ENCODE measurements at places on chromosomes 4 and X.

DNA sequence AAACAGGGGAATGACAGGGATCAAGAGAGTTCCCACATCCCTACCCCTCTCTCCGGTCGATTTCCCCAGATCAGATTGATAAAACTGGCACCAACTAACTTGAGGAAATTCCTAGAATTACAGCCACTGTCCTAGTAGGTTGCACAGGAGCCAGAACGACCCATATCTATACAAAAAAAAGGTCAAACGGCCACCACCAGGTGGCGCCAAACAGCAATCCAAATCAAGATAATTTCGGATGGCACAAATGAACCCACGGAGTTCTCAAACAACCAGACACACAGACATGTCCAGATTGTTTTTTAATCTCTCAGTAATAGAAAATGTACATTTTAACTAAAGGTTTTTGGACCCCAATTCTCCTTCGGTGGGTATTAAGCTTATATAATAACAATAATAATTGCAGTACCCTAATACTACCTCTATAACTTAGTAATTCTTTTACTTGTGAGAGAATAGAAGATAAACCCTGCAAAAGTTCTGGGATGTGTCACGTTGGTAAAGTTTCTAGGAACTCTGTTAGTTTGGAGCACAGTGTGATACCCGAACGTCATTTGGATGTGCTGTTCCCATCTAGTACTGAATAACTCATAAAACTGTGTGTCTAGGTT is 212.6 kb downstream of the SPOCK3 start:
- peak; percentile 56 for DNase-seq

- DNase-seq, result no peak
These were observed 100.5 kb downstream of the MFAP3L start for GRCh38 chr4:169925678-169926077.

GRCh38 chr4:181796502-181796901 is 446.7 kb upstream of the TENM3 start:
- DNase-seq, result no peak

DNA sequence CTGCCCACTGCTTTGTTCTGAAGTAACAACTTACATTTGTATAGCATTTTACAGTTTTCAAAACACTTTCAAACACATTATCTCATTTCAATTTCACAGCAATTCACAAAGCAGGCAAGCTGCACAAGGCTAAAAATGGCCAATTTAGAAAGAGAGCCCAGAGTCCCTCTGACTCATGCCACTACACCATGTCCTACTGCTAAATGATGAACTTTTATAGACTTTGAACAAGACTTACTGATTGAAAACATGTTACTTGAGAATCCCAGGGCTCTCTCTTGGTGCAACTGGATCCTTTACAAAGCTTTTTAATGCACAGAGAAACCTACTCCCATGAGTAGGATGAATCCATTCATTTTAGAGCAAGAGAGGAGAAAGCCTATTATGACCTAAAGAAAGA is 5.8 kb upstream of the G3BP2 start:
- DNase-seq, result no peak

DNA sequence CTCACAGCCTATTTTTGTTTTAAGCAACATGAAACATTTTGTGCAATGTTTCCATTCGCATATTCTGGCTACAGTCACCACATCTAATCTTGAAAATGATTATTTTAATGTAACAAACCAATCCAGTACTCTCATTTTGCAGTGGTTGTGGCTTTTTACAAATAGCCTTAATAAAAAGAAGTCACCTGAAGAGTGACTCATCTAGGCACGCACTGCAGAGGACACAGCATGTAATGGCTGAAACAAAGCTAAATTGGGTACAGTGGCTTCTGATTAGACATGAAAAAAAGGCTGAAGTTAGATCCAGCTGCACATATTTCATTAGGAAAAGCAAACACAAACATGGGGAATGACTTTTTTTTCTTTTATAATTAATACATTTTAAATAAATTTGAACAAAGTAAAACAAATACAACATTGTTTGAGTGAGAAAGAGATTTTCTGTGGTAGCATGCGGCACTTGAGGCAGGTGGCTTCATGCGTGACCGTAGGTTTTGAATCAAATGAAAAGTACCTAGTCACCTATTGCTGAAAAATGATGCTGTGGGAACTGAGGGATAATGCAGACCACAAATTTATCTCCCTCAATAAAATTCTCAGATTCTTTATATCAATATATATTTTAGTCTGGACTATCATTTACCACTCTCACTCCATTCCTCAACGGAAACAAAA is 240.8 kb upstream of the DDX53 start:
- no peak for DNase-seq

GRCh38 chrX:40975951-40976350 is 109.3 kb upstream of the USP9X start:
- no peak for DNase-seq

- no peak for DNase-seq
These were observed 21.5 kb downstream of the FBXW7 start for GRCh38 chr4:152514356-152514755.

- no peak for DNase-seq
These were observed 194.2 kb downstream of the RAPGEF2 start for GRCh38 chr4:159297091-159297490.

Data from progenitor cell of endocrine pancreas (in vitro differentiated cells).